ENCODE measurements at places on chromosomes 11 and 22.
A peak's percentile ranks its signal among the peaks of the same experiment; 100 is the strongest.

DNA sequence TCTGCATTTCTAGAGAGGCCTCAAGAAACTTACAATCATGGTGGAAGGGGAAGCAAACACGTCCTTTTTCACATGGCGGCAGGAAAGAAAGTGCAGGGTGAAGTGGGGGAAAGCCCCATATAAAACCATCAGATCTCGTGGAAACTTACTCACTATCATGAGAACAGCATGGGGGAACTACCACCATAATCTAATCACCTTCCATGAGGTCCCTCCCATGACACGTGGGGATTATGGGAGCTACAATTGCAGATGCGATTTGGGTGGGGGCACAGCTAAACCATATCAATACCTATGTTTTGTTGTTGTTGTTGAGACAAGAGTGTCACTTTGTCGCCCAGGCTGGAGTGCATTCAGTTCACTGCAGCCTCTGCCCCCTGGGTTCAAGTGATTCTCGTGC lies 29.9 kb downstream of the SFI1 start:
- DNase-seq: no peak

- DNase-seq: no peak
These were observed 9.4 kb downstream of the SUSD2 start for GRCh38 chr22:24190596-24191208.

DNA sequence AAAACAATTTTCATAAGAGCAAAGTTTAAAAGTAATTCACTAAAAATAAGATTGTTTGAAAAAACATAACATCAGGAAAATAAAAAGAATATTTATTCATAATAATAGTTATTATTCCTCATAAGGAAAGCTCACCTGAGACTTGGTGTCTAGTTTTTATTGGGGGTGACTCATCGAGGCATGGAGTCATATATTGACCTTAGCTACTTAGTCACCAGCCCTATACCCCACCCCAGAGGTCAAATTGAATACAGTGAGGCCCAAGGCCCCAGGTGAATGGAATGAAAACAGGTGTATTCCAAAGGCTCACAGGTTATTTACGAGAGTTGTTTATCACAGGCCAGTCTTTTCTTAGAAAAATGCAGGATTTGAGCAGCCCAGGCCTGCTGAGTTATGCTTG lies 36.9 kb downstream of the CNTF start:
- no peak for DNase-seq

- no peak for DNase-seq
These were observed 3.3 kb upstream of the RCN1 start for GRCh38 chr11:32087597-32087996.

DNA sequence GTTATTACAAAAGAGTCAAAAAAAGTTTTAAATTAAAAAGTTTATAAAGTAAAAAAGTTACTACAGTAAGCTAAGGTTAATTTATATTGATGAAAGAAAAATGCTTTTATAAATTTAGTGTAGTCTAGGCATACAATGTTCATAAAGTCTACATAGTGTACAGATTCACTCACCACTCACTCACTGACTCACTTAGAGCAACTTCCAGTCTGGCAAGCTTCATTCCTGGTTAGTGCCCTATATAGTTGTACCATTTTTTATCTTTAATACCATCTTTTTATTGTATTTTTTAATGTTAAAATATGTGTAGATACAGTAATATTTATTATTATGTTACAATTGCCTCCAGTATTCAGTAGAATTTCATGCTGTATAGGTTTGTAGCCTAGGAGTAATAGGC lies 2.6 kb upstream of the MMP10 start:
- no peak for DNase-seq

DNA sequence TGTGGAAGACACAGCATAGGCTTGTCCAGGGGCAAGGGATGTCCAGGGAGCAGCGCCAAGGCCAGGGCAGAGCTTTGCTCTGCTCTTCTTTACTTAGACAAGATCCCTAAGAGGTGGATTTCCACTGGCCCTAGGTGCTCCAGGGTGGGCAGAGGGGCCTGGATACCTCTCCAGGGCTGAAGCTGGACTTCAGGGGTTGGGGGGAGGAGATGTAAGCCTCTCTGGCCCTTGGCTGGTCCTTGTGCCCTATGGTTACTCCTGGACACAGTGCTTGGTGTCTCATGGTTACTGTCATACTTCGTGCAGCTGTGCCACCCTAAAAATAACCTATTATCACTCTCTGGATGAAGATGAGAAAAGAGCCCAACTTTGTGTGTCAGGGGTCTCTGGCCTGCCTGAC lies 12.9 kb upstream of the KCNJ11 start:
- no peak for DNase-seq

DNA sequence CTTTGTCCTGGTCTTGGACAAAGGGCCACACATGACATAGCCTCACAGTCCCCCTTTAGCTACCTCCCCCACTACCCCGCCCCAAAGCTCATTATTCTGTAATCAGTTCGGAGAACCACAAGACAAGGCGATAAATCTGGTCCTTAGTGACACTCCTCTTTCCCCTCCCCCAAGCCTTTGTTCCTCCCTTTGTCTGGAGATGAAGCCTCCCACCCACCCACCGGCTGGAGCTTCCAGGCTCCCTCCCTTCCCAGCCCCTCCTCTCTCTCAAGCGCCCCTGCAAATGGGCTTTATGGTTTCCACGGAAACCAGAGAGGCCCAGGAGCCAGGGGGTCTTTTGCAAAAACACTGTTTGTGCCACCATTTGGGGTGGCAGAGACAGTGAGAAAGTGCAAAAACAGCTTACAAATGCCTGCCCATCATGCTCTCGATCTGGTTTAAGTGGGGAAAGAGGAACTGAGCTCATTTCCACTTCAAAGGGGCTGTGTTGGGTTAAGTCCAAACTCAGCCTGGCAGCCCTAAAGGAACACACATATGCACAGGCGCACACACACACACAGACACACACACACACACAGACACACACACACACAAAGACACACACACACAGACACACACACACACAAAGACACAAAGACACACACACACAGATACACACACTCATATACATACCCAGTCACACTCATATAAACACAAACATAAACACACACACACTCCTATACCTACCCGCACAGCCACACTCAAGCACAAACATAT lies 23.5 kb downstream of the APLNR start:
- DNase-seq: no peak

GRCh38 chr11:8192896-8193209 lies 24.0 kb upstream of the RIC3 start:
- DNase-seq: no peak

- no peak for DNase-seq
These were observed 275.2 kb upstream of the SORL1-AS1 start for GRCh38 chr11:121727942-121728341.

- no peak for DNase-seq
These were observed 59.9 kb downstream of the LARGE1 start for GRCh38 chr22:33860386-33860785.

- no peak for DNase-seq
These were observed 1.9 kb upstream of the GCAT start for GRCh38 chr22:37805810-37806277.

DNA sequence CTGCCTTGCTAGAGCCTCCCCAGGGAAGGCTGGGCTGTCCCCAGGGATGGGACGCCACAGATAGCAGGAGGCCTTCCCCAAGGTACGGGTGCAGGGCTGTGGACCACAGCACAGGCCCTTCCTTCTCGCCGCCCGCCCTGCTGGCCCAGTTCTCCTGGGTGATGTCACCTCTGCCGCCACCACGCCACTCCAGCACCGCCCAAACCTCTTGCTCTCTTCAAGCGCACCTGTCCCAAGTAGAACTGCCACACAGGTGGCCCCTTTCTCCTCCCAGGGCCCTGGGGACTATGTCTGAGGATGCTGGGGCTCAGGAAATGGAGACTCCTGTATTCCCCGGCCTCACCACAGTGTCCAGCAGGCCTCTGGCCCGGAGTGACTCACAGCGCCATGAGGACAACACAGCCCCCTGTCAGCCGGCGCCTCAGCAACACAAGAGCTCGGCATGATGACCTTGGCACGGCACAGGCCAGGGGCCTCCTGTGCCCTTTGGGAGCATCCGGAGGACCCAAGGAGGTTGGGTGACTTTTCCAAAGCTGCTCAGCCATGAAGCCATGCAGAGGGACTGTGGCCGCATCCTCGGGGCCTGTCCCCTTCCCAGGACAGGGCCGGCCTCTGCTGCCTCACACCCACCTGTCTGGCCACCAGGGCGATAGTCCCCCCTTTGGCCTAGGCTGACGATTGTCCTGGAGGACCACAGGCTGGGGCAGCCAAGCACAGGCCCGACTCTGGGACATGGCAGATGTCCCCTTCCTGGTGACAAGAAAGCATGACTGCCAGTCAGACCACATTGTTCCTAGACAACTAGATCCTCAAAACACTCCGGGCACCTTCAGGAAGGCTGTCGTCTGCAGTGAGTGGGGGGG lies 1023.5 kb downstream of the BRD1 start:
- no peak for DNase-seq

- peak; percentile 53 for DNase-seq
These were observed 34.6 kb downstream of the CYTH4 start for GRCh38 chr22:37316875-37317371.

GRCh38 chr11:18958221-18958910 lies 19.2 kb upstream of the MRGPRX1 start:
- no peak for DNase-seq

GRCh38 chr11:44632466-44633123 lies 67.1 kb downstream of the CD82 start:
- no peak for DNase-seq

- no peak for DNase-seq
These were observed 563 bp upstream of the PSMA1 start for GRCh38 chr11:14520747-14521151.

GRCh38 chr11:125179346-125179745 lies 14.8 kb downstream of the PKNOX2 start:
- DNase-seq: no peak

- DNase-seq: no peak
These were observed 128.2 kb downstream of the SGSM3 start for GRCh38 chr22:40498420-40499208.

DNA sequence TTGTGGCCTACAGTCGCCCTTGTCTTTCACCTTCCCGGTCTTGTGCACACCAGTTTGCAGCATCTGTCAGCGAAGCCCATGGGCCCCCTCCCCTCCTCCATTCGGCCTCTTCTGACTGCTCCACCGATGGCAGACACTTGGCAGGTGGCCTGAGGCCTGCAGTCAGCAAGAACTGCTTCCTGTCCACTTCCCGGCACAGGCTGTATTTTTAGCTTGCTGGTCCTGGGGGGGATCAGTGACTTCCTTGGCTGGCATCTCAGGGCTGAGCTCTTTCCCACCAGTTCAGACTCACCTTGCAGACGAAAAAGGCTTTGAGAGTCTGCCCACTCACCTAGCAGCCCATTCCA lies 106.4 kb downstream of the SYN3 start:
- no peak for DNase-seq

GRCh38 chr22:50274311-50274710 lies 4.1 kb upstream of the MAPK11 start:
- DNase-seq: no peak

DNA sequence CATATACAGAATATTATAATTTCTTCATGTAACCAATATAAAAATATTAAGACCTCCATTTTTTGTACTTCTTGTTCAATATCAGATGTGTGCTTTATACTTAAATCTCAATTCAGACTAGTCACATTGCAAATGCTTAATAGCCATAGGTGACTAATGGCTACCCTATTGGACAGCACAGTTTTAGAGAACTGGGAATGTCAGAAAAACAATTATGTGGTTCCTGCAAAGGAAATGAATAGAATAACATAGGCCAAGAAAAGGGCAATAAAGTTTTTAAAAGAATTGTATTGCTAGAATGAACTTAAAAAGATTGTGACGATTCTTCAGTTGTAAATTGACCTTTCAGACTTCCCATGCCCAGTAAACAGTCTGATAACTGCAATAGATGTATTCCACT lies 843.0 kb downstream of the METTL15 start:
- no peak for DNase-seq

GRCh38 chr22:37274380-37274862 lies 7.9 kb upstream of the CYTH4 start:
- no peak for DNase-seq

DNA sequence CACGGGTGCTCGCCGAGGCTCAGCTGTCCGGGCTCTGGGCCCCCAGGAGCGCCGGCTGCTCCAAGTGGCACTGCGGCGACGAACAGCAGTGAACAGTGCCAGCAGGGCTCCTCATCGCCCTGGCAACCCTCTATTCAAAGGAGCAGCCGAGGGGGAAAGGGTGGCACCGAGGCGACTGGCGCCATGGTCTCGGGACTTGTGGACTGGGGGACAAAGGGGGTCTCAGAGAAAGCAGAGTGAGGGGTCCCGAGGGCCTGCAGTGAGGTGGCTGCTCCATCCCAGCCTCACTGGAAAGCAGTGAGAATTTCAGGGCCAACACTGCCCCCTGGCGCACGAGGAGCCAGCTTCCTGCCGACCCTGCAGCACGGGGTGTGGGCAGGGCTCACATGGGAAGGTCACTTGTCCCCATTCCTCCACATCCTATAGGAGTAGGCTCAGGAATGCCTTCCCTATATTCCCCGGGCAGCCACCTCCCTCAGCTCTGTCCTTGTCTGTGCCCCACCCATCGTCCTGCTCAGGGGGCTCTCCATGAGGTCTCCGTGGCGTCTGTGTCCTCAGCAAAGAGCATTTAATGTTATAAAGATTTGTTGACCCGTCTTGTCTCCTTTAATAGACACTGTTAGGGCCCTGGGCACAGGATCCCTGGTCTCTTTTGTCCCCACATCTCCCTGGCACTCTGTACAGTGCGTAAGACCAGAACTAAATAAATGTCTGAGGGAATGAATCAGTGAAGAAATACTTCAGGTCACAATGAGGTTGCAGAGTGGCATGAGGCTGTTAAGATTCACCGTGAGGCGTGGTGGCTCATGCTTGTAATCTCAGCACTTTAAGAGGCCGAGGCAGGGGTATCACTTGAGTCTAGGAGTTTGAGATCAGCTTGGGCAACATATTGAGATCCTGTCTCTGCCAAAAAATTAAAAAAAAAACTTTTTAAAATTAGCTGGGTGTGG lies 26.4 kb downstream of the LRFN4 start:
- peak; percentile 34 for DNase-seq

DNA sequence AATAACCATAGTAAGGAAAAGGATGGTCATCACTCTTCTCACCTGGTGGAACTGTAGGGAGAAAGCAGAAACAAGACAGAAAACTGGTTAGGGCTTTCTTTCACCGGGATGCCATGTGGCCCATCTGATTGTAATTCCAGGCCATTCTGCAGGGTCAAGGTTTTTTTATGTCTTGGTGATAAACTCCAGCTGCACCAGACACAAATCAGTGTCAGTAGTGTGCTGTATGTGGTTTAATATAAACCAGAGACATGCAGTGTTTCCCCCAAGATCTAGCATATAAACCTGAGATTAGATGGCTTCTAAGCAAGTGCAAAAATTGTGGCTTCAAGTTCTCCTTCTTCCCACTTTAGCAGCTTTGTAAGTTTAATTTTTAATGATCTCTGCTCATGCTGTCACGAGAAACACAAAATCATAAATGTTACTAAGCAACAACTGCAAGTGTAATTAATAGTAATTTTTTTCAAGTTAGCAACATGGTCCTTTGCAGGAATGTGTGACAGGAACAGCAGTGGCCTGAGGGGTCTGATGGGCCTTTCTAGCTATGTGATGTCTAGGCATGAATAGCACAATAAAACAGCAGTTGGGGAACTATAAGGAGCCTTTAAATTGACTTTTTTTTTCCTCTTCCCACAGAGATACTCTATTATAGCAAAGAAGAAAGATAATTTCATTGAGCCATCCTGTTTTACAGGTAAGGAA lies 41.6 kb downstream of the BDNF start:
- no peak for DNase-seq

GRCh38 chr11:125036933-125037332 lies 26.2 kb upstream of the SLC37A2 start:
- DNase-seq: no peak

Measured in activated effector memory CD4-positive, alpha-beta T cell treated with Interleukin-2 at 50 U/mL for 16 hours (primary cell).